ENCODE measurements at places on chromosomes 16 and 17.

GRCh38 chr17:77353684-77354419 lies 213.1 kb downstream of the SEC14L1 start:
- peak; percentile 47 for DNase-seq

- peak; percentile 56 for DNase-seq
These were observed 8.3 kb downstream of the CUEDC1 start for GRCh38 chr17:57946798-57947358.

GRCh38 chr17:7191069-7191468 lies 11.9 kb upstream of the ASGR1 start:
- DNase-seq: no peak

DNA sequence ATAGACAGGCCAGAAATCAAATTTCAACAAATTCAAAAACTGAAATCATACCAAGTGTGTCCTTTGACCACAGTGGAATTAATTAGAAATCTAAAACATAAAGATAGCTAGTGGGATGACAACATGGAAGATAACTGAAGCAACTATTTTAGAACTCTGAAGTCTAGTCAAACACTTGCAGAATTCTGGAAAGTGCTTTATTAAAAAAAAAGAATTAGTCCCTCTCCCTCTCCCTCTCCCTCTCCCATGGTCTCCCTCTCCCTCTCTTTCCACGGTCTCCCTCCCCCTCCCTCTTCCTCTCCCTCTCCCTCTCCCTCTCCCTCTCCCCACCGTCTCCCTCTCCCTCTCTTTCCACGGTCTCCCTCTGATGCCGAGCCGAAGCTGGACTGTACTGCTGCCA lies 6.7 kb upstream of the OR4D1 start:
- DNase-seq: no peak

GRCh38 chr17:64063088-64063487 lies 42.7 kb upstream of the ICAM2 start:
- no peak for DNase-seq

DNA sequence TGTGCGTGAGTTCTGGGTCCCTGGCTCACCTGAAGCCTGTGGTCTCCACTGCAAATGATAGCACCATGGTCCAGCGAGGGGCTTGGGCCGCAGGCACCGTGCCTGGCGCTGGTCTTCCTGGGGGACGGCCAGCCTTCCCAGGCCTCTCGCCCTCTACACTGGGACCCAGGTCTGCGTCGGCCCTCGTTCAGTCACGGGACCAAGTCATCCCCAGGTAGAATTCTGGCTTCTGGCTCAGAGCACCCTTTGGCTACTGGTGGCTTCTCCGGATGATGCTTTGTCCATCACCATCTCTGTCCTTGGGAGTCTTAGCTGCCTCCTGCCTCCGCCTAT lies 20.4 kb downstream of the CRAMP1 start:
- no peak for DNase-seq

DNA sequence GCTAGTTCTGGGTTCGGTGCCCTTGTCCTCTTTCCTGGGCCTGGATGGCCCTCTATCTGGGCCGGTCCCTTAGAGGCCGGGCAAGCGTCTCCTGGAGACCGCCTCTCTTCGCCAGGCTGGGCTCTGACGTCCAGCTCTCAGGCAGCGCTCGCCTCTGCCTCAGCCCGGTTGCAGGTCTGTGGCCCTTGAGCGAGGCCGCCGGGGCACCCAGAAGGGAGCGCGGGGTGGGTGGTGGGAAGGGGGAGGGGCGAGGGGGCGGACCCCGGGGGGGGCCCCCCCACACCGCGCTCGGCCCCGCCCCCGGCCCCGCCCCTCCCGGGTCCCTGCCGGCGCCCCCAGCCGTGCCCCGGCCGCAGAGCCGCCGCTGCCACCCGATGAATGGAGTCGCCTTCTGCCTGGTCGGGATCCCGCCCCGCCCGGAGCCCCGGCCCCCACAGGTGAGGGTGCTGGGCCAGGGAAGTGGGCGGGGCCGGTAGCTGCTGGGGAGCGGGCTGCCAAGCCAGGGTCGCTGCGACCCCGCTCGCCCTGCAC lies at the start of gene ARHGAP23:
Gene ARHGAP23 (plus strand): TSS at position 353 of the 531 bp plus-strand sequence. CDS start 22 bp downstream, at position 375.
- peak; percentile 60 for DNase-seq

DNA sequence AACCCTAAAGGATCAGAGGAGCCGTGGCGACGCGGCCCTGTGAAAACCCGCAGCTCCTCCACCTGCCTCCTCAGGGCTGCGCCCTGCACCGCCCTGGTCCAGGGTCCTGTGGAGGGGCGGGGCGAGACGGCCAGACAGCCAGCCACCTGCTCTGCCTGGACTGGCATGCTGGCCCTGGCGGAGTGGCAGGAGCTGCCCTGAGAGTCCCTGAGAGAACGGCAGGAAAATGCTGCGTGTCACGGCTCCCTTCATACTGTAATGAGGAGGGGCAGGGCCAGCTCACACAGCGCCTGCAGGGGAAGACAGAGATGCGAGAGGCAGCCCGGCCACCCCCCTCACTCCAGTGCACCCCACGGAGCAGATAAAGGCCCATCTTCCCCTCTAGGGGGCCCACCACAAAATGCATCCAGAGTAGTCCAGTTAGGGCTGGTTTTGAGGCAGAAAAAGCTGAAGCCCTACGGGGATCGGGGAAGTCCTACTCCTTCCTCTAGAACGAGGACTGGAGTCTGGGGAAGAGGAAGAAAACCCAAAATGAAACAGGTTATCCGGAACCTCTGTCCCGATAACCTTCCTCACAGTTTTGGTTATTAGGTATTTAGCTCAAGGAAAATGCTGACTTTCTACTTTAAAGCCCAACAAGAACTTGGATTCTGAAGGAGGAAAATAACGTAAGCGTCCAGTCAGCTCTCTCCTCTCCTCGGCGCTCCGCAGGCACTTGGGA lies 97.6 kb upstream of the DNAH17 start:
- no peak for DNase-seq

DNA sequence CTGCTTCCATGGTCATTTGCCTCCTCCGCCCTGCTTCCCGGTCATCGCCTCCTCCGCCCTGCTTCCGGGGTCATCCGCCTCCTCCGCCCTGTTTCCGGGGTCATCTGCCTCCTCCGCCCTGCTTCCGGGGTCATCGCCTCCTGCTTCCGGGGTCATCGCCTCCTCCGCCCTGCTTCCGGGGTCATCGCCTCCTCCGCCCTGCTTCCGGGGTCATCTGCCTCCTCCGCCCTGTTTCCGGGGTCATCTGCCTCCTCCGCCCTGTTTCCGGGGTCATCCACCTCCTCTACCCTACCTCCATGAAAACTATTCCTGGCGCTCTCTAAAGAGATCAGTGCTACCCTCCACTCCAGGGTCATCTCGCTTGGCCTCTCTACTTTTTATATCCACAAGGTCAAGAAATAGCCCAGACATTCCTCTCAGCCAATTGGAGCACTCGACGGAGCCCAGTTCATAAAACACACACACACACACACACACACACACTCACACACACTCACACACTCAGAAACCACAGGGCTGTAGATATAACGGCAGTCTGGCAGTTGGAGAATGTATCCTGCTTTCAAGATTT lies 44.8 kb downstream of the TRARG1 start:
- no peak for DNase-seq

DNA sequence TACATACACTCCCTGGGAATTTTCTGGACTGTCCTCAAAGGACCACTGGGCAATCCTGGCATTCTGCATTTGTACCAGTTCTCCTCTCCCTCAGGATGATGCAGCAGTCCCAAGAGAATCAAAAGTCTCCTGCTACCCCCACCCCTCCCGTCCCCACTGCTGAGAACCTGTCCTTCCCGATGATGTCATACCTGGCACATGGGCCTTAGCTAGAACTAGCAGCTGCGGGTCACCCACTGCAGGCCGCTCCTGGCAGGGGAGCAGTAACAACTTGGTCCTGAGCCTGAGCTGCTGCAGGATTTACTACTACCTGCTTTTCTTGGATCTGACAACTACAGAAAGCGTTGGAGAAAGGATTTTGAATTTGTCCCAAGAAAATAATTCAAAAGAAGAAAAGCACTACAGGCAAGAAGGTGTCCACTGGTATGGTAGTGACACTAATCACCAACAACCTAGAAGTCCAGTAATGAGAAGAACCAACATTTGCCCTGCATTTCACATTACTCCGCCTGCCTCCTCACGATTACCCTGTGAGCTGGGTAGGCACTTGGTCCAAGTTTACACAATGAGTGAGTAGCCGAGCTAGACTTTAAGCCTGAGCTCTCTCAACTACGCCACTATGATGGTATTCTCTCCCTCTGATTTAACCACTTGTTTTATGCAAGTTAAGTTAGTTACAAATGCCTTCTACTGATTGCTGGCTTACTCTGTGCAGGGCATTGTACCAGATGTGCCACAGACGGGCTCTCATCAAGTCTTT lies 55.3 kb upstream of the ETV4 start:
- DNase-seq: no peak

GRCh38 chr17:38942696-38943334 lies 17.4 kb downstream of the LASP1NB start:
- DNase-seq: no peak

DNA sequence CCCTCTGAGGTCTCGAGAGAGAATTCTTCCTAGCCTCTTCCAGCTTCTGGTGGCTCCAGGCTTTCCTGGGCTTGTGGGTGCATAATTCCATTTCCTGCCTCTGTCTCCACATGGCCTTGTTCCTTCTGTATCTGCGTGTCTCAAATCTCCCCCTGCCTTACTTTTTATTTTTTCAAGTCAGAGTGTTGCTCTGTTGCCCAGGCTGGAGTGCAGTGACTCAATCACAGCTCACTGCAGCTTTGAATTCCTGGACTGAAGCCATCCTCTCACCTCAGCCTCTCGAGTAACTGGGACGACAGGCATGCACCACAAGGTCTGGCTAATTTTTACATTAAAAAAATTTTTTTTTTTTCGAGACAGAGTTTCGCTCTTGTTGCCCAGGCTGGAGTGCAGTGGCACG lies 120.6 kb downstream of the SHISA9 start:
- no peak for DNase-seq

All from activated CD8-positive, alpha-beta memory T cell treated with anti-CD3 and anti-CD28 coated beads, Interleukin-2, amount 50 U/mL, for 48 hours (primary cell).